Right renal pelvis (tissue), 4 donors: ENCODE measurements at places on chromosomes 4 and X. TPM values are rescaled to one million over a fixed set of nuclear protein-coding genes. Genes with fewer than 3 reads are reported as not detected.
A peak's percentile ranks its signal among the peaks of the same experiment; 100 is the strongest.

Gene XAGE2
- 0.48 TPM for polyA plus RNA-seq

Gene SOX3
- not detected for polyA plus RNA-seq

Gene FGFBP1
- polyA plus RNA-seq: 0.33 TPM

Gene TLR8
- 0.17 TPM for polyA plus RNA-seq

Gene ALB
- polyA plus RNA-seq: 2.0 TPM

Gene NLGN3
- polyA plus RNA-seq: 4.8 TPM

Gene SLITRK4
- polyA plus RNA-seq: 15.8 TPM

Gene ANK2
- 62.2 TPM for polyA plus RNA-seq

Gene COL25A1
- 11.9 TPM for polyA plus RNA-seq

Gene USP17L29
- polyA plus RNA-seq: not detected

Gene AFM
- polyA plus RNA-seq: 16.3 TPM

Gene ZXDA
- polyA plus RNA-seq: 5.3 TPM

Gene TCEAL9
- polyA plus RNA-seq: 213 TPM

Gene PLXNB3
- 2.9 TPM for polyA plus RNA-seq

- DNase-seq: peak; percentile 61
Observed at GRCh38 chr4:53702334-53703266, 111.3 kb upstream of the LNX1 start.

DNA sequence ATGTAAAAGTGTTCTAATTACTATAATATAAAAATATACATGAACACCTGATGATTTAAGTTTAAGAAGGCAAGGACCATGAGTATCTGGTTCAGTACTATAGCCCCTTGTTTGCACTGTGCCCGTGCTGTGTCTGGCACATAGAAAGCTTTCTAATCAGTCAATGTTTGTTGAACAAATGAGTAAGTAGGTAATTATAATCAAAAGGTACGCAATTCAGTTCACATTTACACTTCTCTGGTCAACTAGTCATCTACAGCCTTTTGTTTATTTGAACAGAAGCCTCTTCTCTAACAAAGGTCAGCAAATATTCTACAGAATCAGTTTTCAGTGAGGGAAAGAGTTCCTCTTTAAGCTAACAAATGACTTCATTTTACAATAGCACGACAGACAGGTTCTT, 523.3 kb downstream of the SMARCA1 start:
- no peak for DNase-seq

DNA sequence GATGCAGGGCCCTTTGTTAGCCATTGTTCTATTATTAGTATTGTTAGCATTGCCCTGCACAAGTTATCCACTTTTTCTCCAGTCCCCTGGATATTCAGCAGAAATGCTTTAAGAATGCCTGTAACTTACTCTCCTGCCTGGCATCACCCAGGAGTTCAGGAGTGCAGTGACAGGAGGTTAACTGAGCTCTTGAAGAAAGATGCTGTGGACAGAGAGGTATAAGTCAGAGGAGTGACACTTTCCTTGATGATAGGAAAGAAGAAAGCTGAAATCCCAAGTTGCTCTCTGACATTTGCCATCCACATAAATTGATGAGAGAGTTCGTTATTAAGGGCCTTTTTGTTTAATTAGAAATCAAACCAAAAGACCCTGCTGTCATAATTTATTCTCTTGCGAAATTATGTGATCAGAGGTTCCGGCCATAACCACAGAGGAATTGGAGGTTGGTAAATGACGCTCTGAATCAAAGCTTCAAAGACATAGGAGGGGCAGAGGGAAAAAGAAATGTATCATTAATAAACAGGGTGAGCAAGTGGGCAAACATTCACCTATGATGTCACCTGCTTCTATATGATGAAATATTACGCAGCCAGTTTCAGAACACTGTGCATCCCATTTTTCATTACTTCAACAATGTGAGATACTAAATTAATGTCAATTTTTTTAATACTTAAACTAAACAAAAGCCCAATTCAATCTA, 230.2 kb upstream of the JADE1 start:
- DNase-seq: no peak

DNA sequence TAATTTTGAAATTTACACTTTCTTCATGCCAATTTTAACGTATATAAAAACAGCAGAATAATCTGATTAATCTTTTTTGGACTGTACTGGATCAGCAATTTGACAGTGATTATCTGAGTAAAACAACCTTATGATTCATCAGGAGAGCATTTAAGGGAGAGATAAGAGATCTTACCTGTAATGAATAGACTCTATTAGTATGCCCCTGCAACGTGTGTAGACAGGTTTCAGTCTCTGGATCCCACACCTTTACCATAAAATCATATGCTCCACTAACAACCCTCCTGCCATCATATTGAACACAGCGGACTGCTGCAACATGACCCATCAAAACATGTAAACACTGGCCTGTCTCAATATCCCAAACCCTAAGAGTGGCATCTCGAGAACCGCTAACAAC, 210.1 kb downstream of the FBXW7 start:
- DNase-seq: no peak

GRCh38 chr4:165680821-165681220, 192.2 kb upstream of the TLL1 start:
- no peak for DNase-seq

- no peak for DNase-seq
Observed at GRCh38 chr4:184506527-184507121, 32.3 kb upstream of the IRF2 start.

DNA sequence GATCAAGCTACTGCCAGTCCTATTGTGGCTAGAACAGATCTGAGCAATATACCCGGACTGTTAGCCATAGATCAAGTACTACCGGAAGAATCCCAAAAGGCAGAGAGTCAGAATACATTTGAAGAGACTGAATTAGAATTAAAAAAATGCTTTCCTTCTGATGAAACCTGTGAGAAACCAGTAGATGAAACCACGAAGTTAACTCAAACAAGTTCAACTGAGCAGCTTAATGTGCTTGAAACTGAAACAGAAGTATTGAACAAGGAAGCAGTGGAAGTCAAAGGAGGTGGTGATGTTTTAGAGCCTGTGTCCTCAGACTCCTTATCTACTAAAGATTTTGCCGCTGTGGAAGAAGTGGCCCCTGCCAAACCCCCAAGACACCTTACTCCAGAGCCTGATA, 46.8 kb downstream of the WDR44 start:
- DNase-seq: no peak

DNA sequence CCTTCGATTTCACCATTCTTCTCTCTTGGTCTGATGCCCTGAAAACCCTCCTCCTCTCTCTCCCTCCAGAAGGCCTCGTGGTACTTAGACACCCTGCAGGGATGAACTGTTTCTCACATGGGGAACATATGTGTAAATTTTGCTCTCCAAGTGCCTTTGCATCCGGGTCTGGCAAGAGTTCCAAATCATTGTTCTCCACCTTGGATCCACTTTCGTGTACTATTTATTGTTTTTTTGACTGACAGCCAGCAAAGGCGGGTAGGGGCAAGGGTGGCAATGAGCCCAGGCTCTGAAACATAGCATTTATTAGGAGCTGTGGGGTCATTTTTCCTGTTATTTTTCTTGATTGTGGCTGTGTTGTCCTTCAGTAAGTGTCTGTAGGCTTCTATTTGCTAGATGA, 81.7 kb downstream of the RTL5 start:
- no peak for DNase-seq

DNA sequence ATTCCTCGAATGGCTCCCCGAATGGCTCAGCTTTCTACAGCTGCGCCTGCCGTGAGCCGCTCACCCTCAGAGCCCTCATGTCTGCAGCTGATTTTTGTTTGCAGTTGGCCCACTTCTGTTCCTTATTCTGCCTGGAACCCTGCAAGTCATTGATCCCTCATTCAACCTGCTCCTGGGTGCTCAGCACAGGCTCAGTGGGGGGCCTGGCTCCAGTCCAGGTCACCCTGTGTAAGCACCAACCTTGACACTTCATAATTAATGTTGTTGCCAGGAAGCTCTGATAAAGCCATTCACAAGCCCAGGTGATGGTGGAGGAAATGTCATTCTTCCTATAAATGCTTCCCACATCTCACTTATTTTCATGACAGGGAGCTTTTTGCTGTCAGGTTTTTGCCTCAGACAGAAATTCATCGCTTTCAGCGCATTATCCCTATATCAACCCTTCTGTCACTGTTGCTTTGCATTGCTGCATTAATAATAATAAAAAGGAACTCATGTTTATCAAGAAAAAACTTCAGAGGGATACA, 85.7 kb downstream of the F11 start:
- no peak for DNase-seq

DNA sequence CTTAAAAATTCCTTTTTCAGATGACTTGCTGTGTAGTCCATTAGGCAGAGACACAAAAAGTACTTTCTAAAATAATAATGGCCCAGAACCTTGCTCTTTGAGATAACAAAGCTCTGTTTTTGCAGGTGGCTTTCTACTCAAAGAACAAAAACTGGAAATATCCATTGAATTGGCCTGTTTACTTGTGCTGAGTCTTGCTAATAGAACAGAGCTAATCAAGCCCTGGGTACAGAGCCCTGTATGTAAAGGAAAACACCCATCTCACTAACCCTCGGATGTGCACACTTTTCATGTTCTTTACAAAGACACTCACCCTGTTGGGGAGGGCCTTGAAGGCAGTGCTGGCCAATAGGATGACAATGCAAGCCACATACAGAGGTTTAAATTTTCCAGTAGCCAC, 27.0 kb upstream of the LNX1 start:
- no peak for DNase-seq

- DNase-seq: no peak
Observed at GRCh38 chr4:110034026-110034393, 121.3 kb downstream of the EGF start.

DNA sequence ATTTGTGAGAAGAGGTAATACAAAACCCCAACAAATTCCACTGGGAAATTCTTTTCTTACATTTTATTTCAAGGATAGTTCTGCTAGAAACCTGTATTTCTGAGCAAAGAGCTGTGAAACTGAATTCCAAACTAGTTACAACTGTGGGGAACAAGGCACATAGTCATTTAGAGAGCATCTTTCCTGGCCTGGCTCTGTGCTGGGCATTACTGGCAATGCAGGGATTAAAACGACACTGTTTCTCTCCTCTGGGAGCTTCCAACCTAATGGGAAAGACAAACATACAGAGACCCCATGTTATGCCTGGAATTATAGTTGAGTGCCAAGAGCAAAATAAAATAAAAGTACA, 36.5 kb downstream of the SUPT20HL1 start:
- DNase-seq: no peak

GRCh38 chr4:6002492-6002833, 15.8 kb downstream of the C4orf50 start:
- DNase-seq: no peak

- no peak for DNase-seq
Observed at GRCh38 chrX:29690061-29690460, 525.3 kb upstream of the MAGEB2 start.

DNA sequence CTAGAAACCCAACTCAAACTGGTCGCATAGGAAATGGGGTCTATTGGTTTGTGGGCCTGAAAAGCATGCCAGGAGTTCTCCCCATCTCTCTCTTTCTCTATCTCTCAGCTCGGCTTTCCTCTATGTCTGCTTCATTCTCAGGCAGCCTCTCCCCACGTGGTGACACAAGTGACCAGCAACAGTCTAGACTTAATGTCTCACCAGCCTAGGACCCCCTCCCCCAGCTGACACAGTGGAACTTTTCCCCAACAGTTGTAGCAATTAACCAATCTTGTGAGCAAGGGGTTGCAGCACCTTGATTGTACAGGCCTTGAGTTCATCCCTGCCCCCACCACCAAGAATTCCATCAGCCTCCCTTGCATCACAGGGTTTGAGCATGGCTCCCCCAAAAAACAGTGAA, 159.8 kb upstream of the KIT start:
- DNase-seq: no peak

- DNase-seq: no peak
Observed at GRCh38 chr4:2285613-2286381, 23.9 kb upstream of the MXD4 start.

DNA sequence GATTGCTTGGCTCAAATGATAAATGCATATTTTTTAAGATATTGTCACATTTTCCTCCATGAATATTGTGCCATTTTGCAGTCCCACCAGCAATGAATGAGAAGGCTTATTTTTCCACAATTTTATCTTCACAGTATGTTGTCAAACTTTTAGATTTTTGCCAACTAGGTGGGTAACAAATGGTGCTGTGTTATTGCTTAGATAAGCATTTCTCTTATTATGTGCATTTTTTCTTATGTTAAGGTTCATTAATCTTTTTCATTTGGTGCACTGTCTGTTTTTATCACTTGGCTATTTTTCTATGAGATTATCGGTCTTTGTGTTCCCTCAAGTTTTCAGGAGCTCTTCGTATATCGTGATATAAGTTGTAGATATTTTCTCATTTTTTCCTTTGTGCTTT, 13.4 kb upstream of the AFM start:
- DNase-seq: no peak

- no peak for DNase-seq
Observed at GRCh38 chrX:45719751-45720501, 519.2 kb upstream of the DIPK2B start.

GRCh38 chr4:182017038-182017437, 226.2 kb upstream of the TENM3 start:
- no peak for DNase-seq

DNA sequence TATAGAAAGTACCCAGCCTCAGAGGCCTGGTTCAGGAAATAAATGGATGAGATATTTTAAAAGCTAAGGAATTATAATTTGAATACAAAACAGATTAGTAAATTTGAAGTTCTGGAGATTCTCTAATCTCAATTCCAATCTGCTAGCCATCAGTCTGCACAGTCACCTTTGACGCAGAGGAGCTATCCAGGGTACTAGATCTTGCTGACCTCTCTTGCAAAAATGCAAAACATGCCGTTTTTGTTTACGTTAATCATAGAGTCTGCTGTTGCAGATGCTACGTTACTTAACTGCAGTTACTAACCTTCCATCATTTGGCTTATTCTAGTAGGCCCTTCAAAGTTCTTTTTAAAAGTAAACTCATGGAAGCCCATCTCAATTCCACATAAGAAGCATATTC, 10.4 kb downstream of the CCSER1 start:
- DNase-seq: no peak

GRCh38 chrX:146278381-146278780, 460.8 kb downstream of the SLITRK2 start:
- DNase-seq: peak; percentile 1

DNA sequence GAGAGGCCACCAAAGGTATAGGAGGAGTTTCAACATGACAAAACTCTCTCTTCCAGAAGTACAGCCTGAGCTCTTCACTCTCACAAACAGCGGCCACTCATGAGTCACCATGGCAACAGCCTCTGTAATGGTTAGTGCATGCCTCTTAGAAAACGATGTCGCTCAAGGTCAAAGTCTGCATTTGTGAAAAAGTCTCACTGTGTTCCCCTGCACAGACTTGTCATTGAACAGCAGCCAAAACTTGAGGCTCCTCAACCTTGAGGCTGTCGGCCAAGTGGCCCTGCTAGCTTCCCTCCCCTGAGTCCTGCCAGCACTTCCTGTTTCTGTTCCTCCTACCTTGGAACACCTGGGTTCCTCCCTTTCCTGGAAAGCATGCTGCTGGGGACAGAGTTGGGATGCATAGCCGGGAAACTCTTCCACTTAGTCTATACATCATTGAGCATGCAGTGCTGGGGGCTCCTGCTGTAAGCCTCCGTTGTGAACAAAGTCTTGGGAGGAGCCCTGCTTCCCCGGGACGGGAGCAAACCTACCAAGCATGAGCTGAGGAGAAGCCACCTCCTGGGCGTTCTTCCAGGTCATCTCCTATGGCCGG, 66.6 kb downstream of the ING2 start:
- DNase-seq: no peak

GRCh38 chrX:150926304-150926703, 27.8 kb upstream of the CD99L2 start:
- no peak for DNase-seq
